ENCODE measurements at places on chromosomes 2 and 18. TPM values are rescaled to one million over a fixed set of nuclear protein-coding genes. Genes with fewer than 3 reads are reported as not detected.

- no peak overlapping the region for H3K27ac ChIP-seq
- H3K36me3 ChIP-seq, result no peaks in the 10 kb centered on the region
- no peak overlapping the region for H3K4me3 ChIP-seq
- no peaks in the 10 kb centered on the region for H3K27me3 ChIP-seq
- DNase-seq, result no peak
Measured at GRCh38 chr2:37882036-37882435, 43.1 kb upstream of the RMDN2 start.

DNA sequence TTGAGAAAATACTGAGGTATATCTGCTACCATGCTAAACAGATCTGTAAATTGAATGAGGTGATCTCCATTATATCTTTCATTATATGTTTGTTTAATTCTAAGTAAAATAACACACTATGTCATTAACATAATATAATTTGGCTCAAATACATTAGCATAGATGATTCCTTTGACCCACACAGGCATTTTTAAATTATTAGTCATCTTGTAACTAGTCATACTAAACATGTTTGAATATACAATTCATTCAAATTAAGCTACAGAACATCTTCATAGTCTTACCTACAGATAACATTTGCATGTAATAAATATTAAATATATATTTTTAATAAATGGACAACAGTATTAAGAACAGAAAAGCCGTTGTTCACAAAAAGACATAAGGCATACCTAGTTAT is 52.7 kb upstream of the KYNU start:
- no peak overlapping the region for H3K27ac ChIP-seq
- no peaks in the 10 kb centered on the region for H3K4me1 ChIP-seq

Gene MALL
- total RNA-seq, result not detected

DNA sequence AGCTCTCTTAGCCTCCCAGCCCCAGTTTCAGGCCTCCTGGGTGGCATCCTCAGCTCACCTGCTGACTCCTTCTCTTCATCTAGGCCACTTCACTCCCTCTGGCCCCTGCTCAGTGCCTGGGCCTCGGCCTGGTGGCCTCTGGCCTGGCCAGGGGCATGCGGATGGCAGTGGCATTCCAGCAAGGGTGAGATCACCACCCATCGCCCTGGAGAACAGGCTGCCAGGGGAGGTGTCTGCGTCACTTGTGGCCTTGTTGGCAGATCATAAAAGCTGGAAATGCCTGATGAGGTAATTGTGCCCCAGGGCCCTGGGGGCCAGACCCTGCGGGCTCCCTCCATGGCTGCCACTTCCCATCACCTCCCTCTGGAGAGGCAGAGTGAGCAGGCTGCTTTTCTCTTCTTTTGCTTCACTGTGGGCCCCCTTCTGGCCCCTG is 72.5 kb upstream of the SMAD2 start:
- no peak for DNase-seq
- H3K4me1 ChIP-seq, result peaks cover 7% of the 10 kb centered on the region
- H3K27me3 ChIP-seq, result peaks cover 15% of the 10 kb centered on the region

DNA sequence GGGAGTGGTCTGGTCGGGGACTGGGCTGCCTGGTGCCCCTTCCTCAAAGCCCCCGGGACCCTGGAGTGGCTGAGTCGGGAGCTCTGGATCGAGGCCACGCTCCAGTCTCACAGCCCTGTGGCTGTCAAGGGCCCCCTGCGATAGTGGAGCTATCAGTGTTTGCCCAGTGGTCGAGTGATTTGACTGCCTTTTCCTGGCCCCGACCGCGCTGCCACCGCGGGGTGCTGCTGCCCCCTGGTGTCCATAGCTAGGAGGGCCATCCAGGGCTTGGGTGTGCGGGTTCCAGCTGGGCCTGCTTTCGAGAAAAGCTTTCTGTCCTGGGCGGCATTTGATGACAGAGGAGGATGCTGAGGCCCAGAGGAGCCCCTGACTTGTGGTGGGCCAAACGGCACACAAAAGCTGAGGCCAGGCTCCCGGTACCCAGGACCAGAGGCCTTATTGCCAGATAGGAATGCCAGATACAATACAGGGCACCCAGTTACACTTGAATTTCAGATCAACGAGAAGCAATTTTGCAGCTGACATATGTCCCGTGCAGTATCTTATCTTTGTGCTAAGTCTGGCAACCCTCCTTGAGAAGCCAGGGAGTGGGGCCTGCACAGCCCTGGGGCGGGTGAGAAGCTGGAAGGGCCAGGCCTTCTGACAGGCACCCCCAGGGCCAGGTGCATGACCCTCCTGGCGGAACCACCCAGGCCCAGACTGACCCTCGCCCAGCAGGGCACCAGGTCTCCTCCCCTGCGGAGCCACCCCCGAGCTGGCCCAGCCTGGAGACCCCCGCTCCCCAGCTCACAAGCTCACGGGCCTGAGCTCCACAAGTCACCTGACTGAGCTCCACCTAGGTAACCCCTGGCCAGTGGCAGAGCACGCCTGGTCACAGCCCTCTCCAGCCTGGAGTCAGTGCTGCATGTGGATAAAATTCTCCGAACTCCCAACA is 13.0 kb downstream of the ODC1 start:
- H3K36me3 ChIP-seq, result no peaks in the 10 kb centered on the region
- DNase-seq, result peak; percentile 88
- H3K27me3 ChIP-seq, result no peaks in the 10 kb centered on the region
- peaks cover 12% of the 10 kb centered on the region for H3K4me1 ChIP-seq

DNA sequence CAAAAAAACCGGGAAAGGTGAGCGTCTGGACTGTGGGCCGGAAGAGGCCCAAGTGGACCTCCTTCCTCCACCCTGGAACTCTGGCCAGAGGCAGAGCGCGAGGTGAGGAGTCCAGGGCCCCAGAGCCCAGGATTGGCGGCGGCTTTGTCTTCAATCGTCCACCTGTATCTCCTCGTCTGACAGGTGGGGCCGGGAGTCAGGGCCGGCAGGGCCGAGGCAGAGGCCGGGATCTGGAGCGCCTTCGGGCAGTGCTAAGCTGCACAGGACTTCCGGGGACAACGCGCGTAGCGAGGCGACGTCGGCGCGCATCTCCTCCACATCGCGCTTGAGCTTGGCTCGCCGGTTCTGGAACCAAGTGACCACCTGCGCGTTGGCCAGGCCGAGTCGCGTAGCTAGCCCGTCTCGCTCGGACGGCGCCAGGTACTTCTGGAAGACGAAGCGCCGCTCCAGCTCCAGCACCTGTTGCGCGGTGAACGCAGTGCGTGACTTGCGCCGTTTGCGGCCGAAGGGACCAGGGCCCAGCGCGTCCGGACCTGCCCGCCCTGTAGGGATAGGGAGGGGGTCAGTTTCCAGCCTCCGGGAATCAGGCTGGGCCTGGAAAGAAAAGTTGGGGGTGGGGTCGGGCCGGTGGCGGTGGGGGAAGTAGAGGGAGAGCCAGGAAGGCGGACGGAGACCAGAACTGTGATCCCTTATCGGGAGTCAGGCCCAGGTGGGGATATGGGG is 1.5 kb downstream of the LBX2 start:
- H3K36me3 ChIP-seq, result no peaks in the 10 kb centered on the region
- H3K4me1 ChIP-seq, result peaks cover 41% of the 10 kb centered on the region
- peak overlapping the region; percentile 69 for H3K4me3 ChIP-seq

DNA sequence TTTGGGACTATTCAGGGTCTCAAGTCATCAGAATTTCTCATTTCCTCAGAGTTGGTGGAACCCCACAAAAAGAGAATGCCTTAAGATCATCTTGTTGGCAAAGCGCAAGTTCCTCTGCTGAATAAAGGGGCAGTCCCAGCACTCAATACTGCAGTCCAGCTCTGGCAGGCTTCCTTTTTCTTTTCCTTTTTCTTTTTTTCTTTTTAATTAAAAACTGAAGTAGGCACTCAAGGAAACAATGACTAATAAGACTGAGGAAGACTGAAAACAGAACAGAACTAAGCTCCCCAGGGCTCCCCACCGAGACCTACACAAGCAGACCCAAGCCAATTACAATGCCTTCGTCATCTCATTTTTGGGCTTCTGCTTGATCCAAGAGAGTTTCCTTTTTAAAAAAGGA is 82.0 kb downstream of the STK39 start:
- no peak overlapping the region for H3K4me3 ChIP-seq
- H3K27me3 ChIP-seq, result no peaks in the 10 kb centered on the region
- no peak overlapping the region for H3K27ac ChIP-seq
- peaks cover 5% of the 10 kb centered on the region for H3K36me3 ChIP-seq

- H3K27ac ChIP-seq, result no peak overlapping the region
- no peaks in the 10 kb centered on the region for H3K4me1 ChIP-seq
- no peaks in the 10 kb centered on the region for H3K27me3 ChIP-seq
- no peaks in the 10 kb centered on the region for H3K36me3 ChIP-seq
- DNase-seq, result no peak
Measured at GRCh38 chr2:161965994-161966393, 108.0 kb downstream of the DPP4 start.

Gene HOXD13
- total RNA-seq, result not detected

GRCh38 chr2:38463752-38464151 is 86.7 kb upstream of the ATL2 start:
- H3K36me3 ChIP-seq, result no peaks in the 10 kb centered on the region
- no peaks in the 10 kb centered on the region for H3K4me1 ChIP-seq
- DNase-seq, result no peak
- no peaks in the 10 kb centered on the region for H3K27me3 ChIP-seq
- H3K4me3 ChIP-seq, result no peak overlapping the region

- H3K27me3 ChIP-seq, result no peaks in the 10 kb centered on the region
- H3K27ac ChIP-seq, result no peak overlapping the region
- no peaks in the 10 kb centered on the region for H3K36me3 ChIP-seq
- DNase-seq, result no peak
Measured at GRCh38 chr2:187078297-187078696, 229.3 kb upstream of the ZSWIM2 start.

GRCh38 chr2:60662781-60663180 is 93.3 kb upstream of the PAPOLG start:
- H3K4me1 ChIP-seq, result peaks cover 39% of the 10 kb centered on the region
- DNase-seq, result no peak
- H3K36me3 ChIP-seq, result no peaks in the 10 kb centered on the region
- H3K4me3 ChIP-seq, result no peak overlapping the region
- H3K27me3 ChIP-seq, result no peaks in the 10 kb centered on the region

Gene ANKRD30B
- total RNA-seq, result not detected

Gene KLHL41
- total RNA-seq, result 0.27 TPM

DNA sequence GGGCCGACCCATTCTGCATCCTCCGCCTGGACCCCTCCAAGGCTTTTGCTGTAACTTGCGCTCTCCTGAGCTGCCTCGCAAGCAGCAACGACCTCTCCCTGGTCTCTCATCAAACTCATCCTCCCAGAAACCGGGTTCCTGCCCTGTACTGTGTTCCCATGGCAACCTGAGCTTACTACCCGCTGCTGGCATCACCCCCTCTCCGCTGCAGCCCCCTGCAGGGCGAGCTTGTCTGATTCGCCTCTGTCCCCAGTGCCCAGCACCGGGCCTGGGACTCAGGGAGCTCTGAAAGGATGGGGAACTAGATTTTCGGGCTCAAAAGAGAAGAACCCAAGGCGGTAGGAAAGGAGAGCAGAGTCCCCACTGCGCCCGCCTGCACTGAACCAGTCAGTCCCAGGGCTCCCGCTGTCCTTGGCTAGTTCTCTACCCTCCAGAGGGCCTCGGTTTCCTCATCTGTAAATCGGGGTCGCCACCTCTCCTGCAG is 463 bp downstream of the HS1BP3 start:
- peak overlapping the region; percentile 94 for H3K27ac ChIP-seq
- H3K4me3 ChIP-seq, result peak overlapping the region; percentile 73
- H3K36me3 ChIP-seq, result no peaks in the 10 kb centered on the region
- DNase-seq, result no peak
- peaks cover 41% of the 10 kb centered on the region for H3K4me1 ChIP-seq
- no peaks in the 10 kb centered on the region for H3K27me3 ChIP-seq

Gene BOLA3
- 7.5 TPM for total RNA-seq

DNA sequence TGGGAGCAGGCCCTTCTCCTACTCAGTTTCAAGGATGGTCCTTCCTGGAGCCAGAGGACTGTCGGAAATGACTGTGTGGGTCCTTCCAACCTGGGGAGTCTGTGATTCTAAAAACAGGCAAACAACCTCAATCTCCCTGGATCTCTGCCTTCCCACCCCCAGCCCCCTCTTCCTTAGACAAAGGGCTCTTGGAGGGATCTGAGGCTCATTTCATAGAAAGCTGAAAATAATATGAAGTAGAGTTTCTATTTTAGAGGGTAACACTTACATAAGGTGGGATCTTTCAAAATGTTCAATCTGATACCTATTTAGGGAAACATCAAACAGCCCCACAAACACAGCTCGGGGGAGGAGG is 69.4 kb downstream of the RHOB start:
- H3K36me3 ChIP-seq, result no peaks in the 10 kb centered on the region
- H3K27me3 ChIP-seq, result no peaks in the 10 kb centered on the region
- no peak for DNase-seq

Gene FAM237A
- total RNA-seq, result not detected

GRCh38 chr18:59881728-59882656 is 17.8 kb upstream of the PMAIP1 start:
- no peaks in the 10 kb centered on the region for H3K36me3 ChIP-seq
- peaks cover 49% of the 10 kb centered on the region for H3K4me1 ChIP-seq
- DNase-seq, result no peak
- no peak overlapping the region for H3K27ac ChIP-seq
- no peak overlapping the region for H3K4me3 ChIP-seq

- no peaks in the 10 kb centered on the region for H3K4me1 ChIP-seq
- H3K27me3 ChIP-seq, result no peaks in the 10 kb centered on the region
- DNase-seq, result no peak
- H3K27ac ChIP-seq, result no peak overlapping the region
- H3K4me3 ChIP-seq, result no peak overlapping the region
- H3K36me3 ChIP-seq, result no peaks in the 10 kb centered on the region
Measured at GRCh38 chr2:149928011-149928410, 340.4 kb upstream of the MMADHC start.

DNA sequence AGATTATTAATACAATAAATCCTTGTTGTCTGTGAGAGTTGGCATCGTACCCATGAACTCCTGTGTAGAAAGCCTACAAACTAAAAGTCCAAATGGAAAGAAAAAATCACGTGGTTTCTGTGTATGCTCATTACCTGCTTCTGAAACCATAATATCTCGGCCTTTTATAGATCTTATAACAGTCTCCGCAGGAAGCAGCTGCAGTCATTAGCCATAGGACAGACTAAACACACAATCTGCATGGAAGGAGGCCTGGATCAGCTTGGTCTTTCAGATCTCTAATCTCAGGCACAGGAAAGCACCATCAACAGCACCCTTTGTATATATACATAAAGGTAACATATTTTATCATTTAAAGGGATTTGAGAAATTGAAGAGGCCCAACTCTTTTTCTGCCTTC is 508.9 kb upstream of the TCF4 start:
- H3K4me3 ChIP-seq, result no peak overlapping the region
- no peaks in the 10 kb centered on the region for H3K4me1 ChIP-seq

GRCh38 chr2:109476641-109477441 is 136.9 kb downstream of the SEPTIN10 start:
- no peaks in the 10 kb centered on the region for H3K27me3 ChIP-seq
- H3K4me3 ChIP-seq, result no peak overlapping the region
- no peaks in the 10 kb centered on the region for H3K4me1 ChIP-seq
- DNase-seq, result no peak
